ENCODE measurements at places on chromosomes 13 and 19.
A peak's percentile ranks its signal among the peaks of the same experiment; 100 is the strongest.

GRCh38 chr19:18657590-18658365 is 20.9 kb downstream of the KLHL26 start:
- DNase-seq, result no peak

- peak; percentile 57 for DNase-seq
These were observed 192.1 kb downstream of the TM9SF2 start for GRCh38 chr13:99693351-99693750.

GRCh38 chr19:37902668-37903067 is 3.7 kb downstream of the WDR87 start:
- DNase-seq, result peak; percentile 82

GRCh38 chr19:11127905-11128304 is 27.7 kb downstream of the SPC24 start:
- DNase-seq, result no peak

DNA sequence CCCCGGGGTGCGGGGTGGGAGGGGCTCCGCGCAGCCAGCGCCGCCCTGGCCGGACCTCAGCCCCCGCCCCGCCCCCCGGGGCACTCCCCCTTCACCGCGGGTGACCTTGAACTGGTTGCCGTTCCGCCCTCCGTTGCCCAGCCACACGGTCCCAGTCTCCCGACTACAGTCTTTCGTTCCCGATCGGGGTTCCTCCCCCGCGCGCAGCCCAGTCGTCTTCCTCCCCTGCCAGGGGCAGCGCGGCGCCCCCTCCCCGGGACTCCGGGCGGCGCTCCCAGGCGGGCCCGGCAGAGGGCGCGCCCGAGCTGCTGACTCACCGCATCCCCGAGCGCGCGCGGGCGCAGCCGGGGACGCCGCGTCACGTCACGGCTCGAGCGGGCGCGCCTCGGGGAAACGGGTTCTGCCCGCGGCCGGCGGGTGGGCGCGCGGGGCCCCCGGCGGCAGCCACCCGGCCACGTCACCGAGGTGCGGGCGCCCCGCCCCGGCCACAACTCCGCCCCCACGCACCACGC is 459 bp downstream of the MIDN start:
- DNase-seq, result peak; percentile 93

DNA sequence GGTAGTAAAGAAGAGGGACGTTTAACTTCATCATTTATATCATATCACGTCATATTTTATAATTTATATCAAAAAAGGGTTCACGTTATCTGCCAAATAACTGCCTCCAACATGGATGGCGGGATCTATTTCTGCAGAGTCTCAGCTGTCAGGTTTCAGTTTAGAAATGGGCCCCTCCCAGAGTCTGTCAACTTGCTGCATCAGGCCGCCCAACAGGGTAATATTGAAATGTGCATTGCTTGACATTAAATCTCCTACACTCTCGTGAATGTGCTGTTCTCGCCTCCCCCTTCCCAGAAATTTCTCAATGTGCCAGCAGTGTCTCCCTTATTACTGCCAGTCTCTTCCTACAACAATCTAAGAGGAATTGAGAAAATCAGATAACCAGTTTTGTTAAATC is 96.9 kb downstream of the TRPC4 start:
- no peak for DNase-seq

GRCh38 chr19:28224441-28224840 is 988.5 kb downstream of the UQCRFS1 start:
- DNase-seq, result no peak

DNA sequence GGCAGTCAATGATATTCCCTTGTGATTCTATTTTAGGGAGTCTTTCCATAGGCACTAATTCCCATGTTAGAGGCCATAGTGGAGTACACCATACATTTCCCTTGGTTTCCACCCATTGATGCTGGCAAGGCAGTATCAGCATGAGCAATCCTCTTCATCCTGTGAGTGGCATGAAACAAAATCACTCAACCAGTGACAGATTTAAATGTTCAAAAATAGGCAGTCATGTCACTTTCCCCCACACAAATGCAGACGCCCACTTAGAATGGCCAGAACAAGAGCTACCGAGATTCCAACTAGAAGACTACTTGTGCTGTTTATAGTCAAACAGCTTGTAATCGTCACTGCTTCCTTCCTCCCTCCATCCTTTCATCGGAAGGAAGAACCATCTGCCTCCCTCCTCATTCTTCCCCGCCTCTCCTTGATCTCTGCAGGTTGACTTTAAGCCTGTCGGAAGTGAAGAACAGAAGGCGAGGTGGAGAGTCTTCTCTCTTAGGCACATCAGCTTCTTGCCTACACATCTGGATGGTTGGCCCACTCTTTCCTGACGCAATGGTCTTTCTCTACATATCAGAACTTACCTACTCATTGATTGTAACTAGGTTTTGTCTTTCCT is 22.6 kb downstream of the RASL11A start:
- DNase-seq, result no peak

DNA sequence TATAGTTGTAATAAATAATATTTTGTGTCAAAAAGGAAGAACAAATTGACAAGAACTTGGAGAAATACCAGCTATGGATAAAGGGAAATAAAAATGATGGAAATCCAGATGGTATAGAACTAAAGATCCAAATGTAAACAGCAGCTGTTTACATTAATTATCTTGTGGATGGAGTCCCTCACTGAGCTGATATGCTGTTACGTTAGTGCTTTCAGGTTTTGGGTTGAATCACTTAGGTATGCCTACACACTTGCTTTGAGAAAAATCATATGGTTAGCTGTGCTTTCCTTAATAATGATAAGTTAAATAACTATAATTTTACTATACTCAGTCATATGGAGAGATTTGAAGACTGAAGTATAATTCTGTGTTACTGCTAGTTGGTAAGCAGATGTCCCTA is 27.7 kb downstream of the WASF3 start:
- DNase-seq, result no peak

DNA sequence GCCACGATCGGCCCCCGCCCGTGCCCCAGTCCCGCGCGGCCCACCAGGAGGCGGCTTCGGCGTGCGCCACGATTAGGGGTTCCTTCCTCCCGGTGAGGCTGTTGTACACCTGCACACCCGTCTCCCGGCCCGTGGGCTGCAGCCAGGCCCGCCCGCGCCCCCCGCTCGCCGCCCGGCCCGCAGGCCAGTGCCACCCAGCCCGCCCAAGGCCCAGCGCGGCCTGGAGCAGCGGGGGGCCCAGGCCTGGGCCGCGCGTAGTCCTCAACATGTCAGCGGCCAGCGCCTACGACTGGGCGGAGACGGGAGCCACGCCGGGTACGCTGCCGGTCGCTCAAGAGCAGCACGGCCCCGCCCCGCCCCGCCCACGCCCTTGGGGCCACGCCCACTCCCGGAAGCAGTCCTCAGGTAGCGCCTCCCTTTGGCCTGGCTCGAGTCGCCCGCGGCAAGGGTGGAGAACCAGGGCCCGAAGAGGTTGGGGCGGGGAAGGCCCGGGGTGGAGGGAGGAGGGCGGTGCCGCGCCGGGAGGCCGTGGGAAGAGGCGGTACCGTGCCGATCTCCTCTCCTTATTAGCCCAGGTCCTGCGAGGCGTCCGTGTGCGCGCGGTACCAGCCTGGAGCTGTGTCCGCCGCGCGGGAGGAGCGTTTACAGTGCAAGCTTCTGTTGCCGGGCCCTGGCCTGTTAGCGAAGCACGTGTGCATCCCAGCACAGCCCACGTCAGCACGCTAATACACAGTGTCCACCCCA is at the start of gene CARS2:
CARS2 (minus strand) TSS at position 291 of the 744 bp plus-strand sequence; CDS start at position 268, 23 bp downstream.
- peak; percentile 98 for DNase-seq

DNA sequence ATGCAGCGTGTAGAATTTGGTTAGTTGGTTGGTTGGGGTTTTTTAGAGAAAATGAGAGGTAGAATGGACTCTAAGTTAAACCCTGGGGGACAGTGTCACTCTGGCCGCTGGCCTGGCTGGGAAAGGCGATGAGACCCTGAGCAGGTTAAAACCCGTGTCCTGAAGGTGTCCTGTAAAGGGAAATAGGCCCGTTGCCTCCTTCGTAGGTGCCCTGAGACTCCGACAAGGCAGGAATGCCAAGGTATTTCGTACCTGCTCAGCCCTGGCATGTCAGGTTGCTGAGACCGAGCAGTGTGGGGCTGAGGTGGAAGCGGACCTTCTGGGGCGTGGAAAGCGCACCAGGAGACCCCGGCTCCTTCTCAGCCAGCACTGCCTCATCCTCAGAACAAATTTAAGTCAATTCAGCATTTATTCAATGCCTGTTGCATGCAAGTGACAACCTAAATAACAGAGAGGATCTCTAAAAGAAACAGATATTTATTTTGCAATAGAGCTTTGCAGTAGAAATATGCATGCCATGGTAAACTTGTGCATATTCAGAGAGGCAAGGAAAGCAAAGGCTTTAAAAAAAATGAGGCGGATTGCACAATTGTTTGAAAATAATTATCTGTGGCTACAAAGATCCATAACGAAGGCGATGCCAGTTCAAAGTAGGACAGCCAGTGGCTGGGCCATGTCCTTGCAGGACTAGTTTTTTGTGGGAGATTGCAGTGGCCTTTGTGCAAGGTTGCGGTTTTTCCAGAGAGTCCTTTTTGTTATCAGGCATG is 1.4 kb upstream of the RAB20 start:
- DNase-seq, result no peak

DNA sequence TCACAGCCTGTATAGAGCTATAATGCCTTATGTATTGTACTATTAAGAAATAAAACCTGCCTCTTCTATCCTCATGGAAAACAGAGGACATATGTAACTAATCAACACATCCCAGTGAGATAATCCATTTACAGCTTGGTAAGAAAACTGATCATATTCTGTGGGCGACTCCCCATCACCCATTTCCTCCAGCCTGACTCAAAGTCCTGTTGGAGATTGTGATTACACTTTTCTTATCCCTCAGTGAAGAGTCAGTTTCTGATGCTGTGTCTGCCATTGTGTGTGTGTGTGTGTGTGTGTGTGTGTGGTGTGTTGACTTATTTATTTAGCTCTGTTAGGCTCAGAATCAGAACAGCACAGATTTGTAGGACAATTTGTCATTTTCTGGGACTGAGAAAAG is 212.8 kb downstream of the FGF9 start:
- no peak for DNase-seq

DNA sequence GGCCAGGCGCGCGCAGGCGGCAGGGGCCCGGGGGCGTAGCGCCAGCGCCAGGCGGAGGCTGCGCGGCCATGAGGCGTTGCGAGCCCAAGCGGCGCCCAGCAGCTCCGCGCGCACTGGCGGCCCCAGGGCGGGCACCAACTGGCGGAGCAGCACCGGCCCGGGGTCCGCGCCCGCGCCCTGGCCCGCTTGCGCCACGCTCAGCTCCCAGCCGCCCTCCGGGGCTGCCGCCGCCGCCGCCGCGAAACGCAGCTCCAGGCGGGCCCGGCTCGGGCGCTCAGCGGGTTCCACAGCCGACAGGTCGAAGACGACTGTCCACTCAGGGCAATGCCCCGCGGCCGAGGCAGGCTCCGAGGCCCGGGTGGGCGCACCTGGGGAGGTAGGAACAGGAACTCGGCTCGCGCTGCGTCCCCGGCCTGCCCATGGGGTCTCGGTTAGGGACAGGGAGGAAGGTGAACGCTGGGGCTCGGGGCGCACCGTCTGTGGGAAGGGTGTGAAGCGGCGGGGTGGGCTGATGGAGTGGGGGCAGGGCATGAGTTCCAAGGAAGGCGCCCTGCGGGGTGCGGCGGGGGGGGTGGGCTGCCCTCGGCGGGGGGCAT is 26.8 kb downstream of the CERS1 start:
- DNase-seq, result no peak

- no peak for DNase-seq
These were observed 15.4 kb upstream of the TMEM160 start for GRCh38 chr19:47063874-47064273.

GRCh38 chr13:25988661-25989060 is 63.2 kb downstream of the SHISA2 start:
- no peak for DNase-seq

DNA sequence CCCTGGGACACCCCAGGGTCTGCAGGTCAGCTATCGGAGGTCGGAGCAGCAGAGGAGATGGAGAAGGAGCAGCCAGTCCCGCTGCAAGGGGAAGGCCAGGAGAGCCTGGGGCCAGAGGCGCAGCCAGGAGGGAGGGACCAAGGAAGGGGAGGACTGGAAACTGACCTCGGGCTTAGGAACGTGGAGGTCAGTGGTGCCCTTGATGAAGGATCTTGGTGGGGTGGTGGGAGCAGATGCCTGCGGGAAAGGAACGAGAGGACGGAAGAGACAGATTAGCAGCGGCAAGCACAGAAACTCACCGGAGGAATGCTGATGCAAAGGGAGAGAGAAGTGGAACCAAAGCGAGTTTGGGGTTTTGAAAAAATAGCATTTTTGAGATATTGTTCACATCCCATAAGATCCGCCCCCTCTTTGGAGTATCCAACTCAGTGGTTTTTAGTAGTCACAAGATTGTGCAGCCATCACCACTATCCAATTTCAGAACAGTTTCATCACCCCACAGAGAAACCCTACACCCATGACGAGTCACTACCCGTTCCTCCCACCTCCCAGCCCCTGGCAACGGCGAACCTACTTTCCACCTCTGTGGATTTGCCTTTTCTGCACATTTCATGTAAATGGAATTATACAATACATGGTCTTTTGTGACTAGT is 22.1 kb downstream of the PLEKHF1 start:
- peak; percentile 22 for DNase-seq

DNA sequence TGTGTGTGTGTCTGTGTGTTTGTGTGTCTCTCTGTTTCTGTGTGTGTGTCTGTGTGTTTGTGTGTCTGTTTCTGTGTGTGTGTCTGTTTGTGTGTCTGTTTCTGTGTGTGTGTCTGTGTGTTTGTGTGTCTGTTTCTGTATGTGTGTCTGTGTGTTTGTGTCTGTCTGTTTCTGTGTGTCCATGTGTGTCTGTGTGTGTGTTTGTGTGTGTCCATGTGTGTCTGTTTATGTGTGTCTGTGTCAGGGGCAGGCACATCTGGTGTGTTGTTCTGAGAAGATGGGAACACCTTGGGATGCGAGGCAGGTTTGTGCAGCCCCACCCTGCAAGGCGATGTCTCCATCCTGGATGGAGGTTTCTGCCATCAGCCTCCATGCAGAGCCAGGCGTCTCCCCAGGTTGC is 275.8 kb upstream of the SOX1 start:
- DNase-seq, result no peak

GRCh38 chr13:73325723-73326558 is 267.1 kb downstream of the KLF5 start:
- DNase-seq, result no peak

GRCh38 chr13:49995625-49996101 is 1.2 kb upstream of the TRIM13 start:
- DNase-seq, result peak; percentile 66

- no peak for DNase-seq
These were observed 337.7 kb downstream of the DNAJC15 start for GRCh38 chr13:43360892-43361610.

- DNase-seq, result peak; percentile 84
These were observed at the start of gene LTBP4 for GRCh38 chr19:40601134-40601974. Gene LTBP4, plus strand, starts transcription at chr19:40601369. Its CDS starts 19 bp downstream, at chr19:40601388.

Measured in erythroblast (primary cell).